ENCODE measurements at places on chromosomes 12 and 14.

DNA sequence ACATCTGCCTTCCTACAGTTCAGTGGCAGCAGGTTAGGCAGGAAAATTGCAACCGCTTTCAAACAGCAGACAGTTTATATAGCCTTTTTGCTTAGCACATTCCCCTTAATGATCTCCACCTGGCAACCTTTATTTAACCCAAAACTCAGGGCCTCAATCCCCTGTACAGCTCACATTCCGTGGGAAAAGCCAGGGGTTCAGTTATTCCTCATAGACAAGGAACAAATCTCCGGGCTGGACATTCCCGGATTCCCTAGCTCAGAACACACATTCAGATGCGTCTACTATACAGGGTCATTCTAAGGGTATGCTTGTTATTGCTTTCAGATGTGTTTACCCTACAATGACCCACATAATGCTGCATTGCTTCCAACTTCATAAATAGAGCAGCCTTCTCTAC lies 73.8 kb upstream of the DCN start:
- no peak for DNase-seq

GRCh38 chr14:104288272-104288671 lies 149.9 kb downstream of the KIF26A start:
- DNase-seq, result no peak

- no peak for DNase-seq
These were observed 1002.8 kb downstream of the TRHDE start for GRCh38 chr12:73274976-73275375.

- DNase-seq, result no peak
These were observed 19.2 kb downstream of the LUM start for GRCh38 chr12:91091916-91092715.

DNA sequence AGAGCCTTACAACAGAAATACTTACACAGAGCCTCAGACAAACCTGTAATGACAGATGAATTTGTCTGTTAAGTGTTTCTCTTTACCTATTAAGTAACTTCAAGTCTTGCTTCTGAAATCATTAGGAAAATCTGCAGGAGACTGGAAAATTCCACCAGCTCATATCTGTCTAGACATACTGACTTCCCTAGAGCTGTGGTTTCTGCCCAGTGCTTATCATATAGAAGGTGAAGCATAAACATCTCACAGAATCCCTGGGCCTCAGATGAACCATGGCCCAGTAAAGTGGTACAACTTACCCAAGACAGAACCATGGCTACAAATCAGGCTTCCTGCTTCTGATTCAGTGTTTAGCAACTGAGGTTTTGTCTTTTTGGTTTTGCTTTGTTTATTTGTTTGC lies 91.6 kb downstream of the EGLN3 start:
- DNase-seq, result no peak

All from naive thymus-derived CD8-positive, alpha-beta T cell (primary cell).